NCI-H1048 (cell line): ENCODE measurements at places on chromosomes 1 and 21.

DNA sequence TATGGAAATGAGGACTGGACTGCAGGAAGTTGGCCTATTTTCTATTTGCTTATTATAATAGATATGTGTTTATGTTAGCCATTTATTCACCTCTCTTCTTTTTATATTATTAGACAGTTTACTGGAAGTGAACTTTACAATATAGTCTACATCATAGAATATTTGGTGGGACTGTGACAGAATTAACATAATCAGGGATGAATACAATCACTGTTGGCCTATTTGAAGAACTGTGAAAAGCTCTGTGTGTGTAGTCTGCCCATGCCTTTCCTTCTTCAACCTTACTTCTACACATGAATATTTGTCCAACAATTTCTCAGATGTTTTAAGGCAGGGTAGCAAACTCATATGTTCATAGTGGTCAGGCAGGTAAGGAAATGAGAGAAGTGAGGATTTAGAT, 12.4 kb downstream of the MPZ start:
- no peak for DNase-seq

DNA sequence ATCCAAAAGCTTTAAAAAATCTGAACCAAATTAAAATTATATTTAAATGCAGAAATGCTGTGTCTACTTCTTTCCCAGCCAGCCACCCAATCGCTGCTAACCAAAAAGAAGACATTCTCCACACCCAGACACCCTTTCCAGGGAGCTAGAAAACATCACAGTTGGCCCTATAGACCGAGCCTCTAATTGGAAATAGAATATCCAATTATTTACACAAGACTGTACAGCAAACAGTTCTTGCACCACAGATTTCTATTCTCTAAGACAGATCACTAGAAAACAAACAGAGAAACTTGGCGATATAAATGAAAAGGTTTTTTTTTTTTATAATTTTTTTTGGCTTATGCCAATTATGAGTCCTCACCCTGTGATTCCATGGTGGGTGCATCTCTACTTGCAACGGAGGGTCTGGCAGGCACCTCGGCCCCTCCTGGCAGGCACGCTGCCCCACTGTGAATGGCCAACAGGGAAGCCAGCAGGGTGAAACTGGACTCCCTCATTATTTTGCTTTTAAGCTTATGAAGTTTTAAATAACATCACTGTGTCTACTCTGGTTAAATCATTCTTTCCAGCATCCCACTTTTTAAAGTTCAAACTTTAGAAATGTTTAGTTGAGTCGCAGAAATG, 29.2 kb downstream of the BCAR3 start:
- DNase-seq: no peak

DNA sequence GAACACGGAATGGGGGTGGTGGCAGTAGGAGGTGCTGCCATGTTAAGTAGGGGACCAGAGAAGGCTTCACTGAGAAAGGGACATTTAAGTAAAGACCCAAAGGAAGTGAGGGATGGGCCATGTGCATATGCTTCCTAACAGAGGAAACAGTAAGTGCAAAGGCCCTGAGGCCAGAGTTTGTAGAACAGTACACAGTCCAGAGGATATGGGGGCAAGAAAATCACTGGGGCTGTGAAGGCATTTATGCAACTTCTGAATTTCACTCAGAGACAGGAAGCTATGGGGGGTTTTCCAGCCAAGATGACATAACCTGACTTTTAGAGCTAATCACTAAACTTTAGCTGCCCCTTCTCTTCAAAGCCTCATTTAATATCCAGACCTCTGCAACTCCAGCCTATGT, 202.5 kb upstream of the EDN2 start:
- no peak for DNase-seq

- no peak for DNase-seq
Observed at GRCh38 chr1:61709908-61710289, 15.0 kb downstream of the TM2D1 start.

GRCh38 chr21:39319251-39319756, 5.9 kb upstream of the BRWD1 start:
- DNase-seq: no peak

DNA sequence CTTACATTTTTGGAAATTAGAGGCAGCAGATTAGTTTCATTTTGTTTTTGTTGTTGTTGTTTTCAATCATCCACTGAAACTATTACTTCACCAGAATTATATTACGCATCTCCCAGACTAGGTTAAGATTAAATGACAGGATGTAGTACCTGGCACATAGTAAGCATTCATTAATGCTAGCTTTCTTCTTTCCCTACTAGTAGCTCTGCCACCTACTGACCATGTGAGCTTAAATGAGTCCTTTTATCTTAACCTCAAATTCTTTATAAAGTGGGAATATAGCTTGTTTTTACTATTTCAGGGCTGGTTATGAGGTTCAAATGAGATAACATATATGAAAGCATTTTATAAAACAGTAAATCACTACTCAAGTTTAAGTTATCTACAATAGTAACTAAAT, 10.2 kb upstream of the ASPM start:
- no peak for DNase-seq

- no peak for DNase-seq
Observed at GRCh38 chr1:168581817-168582572, 5.6 kb downstream of the XCL1 start.

DNA sequence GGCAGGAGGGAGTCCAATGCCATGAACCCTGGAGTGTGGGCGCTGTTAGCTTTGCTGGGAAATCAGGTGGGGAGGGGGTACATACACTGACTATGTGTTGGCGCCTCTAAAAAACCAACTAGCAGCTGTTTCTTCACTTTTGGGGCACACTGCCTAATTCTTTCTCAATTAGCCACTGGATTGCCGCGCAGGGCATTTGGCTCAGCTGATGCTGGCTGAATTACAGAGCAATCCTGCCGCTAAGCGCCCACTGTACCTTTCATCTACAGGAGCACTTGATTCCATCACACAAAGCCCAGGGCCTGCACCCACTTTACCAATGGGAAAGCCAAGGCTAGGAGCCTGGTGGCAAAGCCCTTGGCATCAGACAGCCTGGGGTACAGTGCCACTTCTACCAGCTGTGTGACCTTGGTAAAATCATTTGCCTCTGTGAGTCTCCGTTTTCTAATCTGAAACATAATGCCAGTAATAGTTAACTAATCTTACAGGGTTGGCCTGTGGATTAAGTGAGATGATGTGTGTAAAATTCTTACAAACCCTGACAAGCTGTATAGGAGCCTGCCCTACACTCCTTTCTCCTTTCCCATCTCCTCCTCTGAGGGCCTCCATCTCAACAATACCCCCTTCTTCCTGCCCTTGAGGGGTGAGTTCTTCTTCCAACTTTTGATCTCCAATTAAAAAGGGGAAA, 59.0 kb downstream of the UBE2T start:
- no peak for DNase-seq

- DNase-seq: no peak
Observed at GRCh38 chr1:158017800-158018595, 24.6 kb downstream of the KIRREL1 start.

- no peak for DNase-seq
Observed at GRCh38 chr1:53074313-53075154, 12.5 kb downstream of the PODN start.

DNA sequence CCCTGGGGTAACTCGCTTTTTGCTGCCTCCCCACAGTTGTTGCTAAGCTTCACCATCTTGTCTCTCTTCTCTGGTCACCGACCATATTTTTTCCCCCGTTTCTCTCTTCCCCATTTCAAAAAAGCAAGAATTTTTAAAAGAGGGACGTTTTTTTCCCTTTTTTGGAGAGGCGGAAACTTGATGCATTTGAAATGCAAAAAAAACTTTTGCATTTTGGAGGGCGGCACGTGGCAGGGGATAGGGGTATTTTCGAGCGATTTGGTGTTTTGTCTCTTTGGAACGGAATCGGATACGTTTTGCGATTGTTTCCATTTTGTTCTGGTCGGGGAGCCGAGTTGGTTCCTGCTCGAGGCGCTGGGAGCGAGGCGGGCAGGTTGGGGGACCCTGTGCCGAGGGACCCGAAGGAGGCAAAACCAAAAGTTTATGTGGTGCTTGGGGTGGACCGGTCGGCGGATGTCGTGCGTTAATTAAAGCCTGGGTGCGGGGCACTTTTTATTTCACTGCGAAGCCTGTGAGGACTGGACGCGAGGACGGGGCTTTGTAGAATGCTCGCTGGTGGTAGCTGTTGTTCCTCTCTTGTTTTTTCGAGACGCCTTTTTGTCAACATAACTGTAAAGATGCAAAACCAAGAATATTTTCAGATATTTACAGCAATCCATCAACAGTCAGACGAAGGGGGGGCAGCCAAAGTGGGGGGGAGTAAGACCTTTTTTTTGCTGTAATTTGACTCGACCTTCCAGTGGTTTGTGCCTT, 884 bp downstream of the H3-3A start:
- DNase-seq: no peak

GRCh38 chr1:37497832-37498231, 16.7 kb downstream of the MEAF6 start:
- no peak for DNase-seq

DNA sequence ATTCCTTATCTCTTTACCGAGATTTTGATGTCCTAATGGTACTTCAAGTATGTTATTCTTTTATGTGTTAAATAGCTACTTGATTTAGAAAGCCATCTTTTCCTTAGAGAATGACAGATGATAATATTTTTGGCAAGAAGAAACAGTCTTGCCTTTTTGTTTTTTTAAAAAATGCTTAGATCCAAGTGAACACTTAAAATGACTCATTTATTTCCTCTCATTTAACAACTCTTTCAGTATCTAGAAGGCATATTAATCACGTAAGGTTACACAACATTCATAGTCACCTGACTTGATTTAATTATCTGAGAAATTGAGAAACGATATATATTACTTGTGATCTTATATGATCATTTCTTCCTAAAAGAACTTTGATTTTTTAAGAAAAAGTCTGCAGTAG, 52.4 kb downstream of the SUCO start:
- DNase-seq: no peak

DNA sequence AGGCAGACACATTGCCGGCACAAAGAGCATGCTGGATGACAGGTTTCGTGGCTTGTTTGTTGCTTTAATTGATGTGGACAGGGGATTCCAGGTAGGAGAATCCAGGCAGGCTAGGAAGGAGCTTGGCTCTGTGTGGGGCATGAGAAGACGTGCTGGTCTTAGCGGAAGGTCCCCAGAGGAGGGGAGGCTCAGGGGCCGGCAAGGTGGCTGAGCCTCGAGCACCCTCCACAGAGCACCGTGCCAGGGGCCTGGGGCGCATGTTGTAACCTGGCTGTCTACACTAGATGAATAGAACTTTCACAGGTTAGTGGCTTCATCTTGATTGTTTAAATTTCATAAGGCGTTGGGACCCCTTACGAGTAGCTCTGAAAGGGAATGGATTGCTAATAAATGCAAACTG, 223.1 kb downstream of the CAMTA1 start:
- no peak for DNase-seq

- no peak for DNase-seq
Observed at GRCh38 chr1:117695796-117696490, 90.1 kb downstream of the TENT5C start.

- no peak for DNase-seq
Observed at GRCh38 chr1:1136547-1137230, 20.8 kb upstream of the C1orf159 start.

DNA sequence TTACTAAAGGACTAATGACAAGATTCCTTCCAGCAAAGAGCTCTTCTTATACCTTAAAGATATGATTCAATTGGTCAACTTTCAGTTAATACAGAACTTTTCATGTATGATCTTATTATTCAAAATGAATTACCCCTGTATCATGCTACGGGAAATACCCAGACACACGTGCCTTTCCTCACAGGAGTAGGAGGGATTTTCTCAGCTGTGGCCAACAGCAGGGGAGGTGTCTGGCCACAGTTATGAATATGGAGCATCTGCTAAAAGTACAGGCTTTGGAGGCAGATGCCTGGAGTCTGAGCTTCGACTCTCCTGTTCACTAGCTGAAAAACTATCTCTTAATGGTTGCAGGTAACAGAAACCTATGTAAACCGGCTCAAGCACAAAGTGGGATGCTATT, 53.6 kb downstream of the KIAA1614 start:
- DNase-seq: no peak

- no peak for DNase-seq
Observed at GRCh38 chr1:68145418-68146126, 86.8 kb downstream of the WLS start.

GRCh38 chr1:25051504-25051903, 121.4 kb upstream of the RUNX3 start:
- no peak for DNase-seq

DNA sequence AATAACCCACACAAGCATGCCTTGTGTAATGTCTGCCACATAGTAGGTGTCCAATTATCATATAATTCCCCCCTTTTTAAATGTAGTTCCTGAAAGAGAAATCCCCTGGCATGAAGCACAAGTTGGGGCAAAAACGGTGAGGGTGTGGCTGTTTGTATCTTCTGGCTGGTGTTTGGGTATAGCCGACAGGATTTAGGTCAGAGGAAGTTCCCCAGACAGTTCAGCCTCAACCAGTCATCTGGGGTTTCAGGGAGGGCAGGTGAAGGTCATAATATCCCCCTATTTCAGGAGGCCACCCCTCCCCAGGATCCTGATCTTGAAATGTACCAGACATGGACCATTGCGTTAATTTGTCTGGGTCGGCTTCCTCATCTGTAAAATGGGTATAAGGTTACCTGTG, 29.1 kb upstream of the JUN start:
- DNase-seq: no peak

- DNase-seq: no peak
Observed at GRCh38 chr21:44293551-44294231, 6.2 kb upstream of the PFKL start.

DNA sequence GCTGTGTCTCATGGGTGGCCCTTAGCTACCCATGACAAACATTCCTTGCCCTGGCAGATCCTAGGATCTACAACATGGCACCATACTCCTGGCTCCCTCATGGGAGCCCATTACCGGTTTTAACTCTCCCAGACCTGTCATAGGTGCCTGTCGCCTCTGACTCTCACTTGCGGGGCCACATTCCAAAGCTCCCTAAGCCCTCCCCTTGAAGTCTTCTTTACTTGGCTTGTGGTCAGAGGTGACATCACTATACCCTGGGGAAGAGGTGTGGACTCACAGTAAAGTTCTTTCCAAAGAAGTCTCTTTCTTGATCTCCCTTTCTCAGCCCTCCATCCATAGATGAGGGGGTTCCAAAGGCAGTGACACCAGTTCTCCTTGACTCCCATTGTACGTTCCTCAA, 5.4 kb upstream of the SLAMF9 start:
- DNase-seq: no peak
